Gastrocnemius medialis (tissue), 4 donors: ENCODE measurements at places on chromosomes 16 and 17. TPM values are rescaled to one million over a fixed set of nuclear protein-coding genes. Genes with fewer than 3 reads are reported as not detected.

The ZMYND15 gene
- not detected for total RNA-seq

The CYB5B gene
- 27.5 TPM for total RNA-seq

The PDE6G gene
- not detected for total RNA-seq

The CDK5R1 gene
- 1.7 TPM for total RNA-seq

The GAST gene
- not detected for total RNA-seq

The CCL18 gene
- not detected for total RNA-seq
